ENCODE measurements at places on chromosomes 16 and 17.

DNA sequence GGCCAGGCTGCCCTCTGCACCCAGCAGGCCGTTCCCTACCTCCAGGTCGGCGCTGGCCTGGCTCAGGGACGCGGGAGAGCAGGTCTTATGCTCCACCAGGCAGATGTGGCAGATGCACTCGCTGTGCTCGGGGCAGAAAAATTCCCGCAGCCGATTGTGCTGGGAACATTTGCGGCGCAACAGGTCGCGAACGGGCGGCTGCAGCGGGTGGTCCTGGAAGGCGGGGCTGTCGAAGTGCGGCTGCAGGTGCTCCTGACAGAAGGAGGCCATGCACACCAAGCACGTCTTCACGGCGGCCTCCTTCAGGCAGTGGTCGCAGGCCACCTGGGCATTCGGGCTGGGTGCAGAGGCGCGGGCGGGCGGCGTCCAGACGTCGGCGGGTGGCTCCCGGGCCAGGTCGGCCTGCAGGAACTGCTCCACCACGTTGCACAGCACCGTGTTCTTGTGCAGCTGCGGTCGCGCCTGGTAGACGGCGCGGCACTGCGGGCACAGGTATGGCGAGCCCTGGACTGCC is 439 bp downstream of the TRIM25 start:
- DNase-seq: no peak

GRCh38 chr17:73142872-73143381 is 21.9 kb upstream of the SSTR2 start:
- peak; percentile 47 for DNase-seq

DNA sequence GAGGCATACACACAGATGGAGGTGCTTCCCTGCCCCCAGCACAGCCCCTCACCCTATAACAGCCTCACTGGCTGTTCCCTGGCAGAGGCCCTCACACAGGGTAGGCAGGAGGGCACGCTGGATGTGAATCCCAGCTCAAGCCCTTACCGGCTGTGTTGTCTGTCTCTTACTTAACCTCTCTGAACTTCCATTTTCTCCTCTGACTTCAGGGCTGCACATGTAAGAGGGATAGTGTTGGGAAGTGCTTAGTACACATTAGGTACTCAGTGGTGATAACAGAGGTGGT is 24.6 kb upstream of the EIF1 start:
- DNase-seq: no peak

DNA sequence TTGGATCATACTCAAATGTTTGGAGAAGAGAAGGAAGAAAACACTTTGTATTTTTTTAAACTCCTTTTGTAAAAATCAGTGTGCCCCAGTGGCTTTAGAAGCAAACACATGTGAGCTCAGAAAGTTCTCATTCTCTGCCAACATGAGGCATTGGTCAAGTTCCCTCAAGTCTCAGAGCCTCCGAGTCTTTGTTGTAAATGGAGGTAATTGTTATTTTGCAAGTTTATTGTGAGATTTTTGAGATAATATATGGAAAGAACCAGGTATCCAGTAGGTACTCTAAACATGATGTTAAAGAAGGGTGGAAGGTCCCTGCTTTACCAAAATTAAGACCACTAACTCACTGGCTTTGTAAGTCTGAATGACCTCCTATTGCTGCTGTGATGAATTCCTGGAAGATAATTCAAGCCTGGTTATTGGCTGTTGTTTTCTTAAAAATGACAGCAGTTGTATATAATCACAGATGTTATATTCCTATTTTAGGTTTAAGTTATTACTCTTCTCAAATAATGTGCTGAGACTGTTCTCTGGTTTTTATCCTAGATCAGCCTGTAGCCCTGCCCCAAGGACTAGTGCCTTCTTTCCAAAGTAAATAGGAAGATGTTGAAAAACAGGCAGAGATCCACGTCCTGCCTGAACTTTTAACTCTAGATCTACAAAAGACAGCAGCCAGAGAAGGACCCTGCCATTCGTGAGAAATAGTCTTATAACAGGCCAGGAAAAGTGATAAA is 2.4 kb downstream of the HLF start:
- no peak for DNase-seq

- no peak for DNase-seq
These were observed 3.0 kb downstream of the TRIM47 start for GRCh38 chr17:75875182-75875939.

DNA sequence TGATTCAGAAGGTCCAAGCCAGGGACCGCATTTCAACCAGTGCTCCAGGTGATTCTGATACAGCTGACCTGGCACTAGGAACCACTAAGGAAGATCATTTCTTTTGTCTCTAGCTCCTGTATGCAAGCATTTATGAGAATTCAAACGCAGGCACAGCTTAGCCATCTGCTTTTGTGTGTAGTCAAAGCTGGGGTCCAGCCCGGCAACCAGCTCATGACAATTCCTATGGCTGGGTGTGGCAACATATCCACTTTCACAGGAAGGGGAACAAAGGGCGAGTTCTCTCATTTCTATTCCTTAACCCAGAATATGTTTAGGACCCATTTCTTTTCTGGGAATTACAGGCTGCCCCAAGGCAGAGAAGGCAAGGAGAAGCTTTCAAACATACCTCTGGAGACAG is 27.3 kb upstream of the COG7 start:
- DNase-seq: no peak

GRCh38 chr16:77408607-77409006 is 26.2 kb downstream of the ADAMTS18 start:
- no peak for DNase-seq

DNA sequence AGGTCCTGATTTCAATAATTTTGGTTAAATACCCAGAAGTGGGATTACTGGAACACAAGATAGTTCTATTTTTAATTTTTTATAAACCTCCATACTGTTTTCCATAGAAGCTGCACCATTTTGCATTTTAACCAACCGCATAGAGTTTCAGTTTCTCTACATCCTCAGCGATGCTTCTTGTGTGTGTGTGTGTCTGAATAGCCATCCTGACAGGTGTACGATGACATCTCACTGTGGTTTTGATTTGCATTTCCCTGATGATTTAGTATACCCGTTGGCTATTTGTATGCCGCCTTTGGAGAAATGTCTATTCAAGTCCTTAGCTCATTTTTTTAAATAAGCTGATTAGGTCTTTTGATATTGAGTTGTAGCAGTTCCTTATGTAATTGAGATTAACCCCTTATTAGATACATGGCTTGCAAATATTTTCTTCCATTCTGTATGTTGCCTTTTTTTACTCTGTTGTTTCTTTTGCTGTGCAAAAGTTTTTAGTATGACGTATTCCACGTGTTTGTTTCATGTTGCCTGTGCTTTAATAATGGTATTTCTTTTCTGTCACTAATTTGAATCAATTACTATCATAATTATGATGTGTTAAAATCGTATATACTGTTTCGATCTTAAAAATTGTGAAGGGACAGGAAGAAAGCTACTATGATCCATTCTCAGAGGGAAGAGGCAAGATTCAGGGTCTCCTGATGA is 227.2 kb upstream of the MON1B start:
- no peak for DNase-seq

- no peak for DNase-seq
These were observed 20.1 kb upstream of the BCAR1 start for GRCh38 chr16:75271441-75272096.

GRCh38 chr16:84746231-84746630 is 46.4 kb downstream of the USP10 start:
- no peak for DNase-seq

DNA sequence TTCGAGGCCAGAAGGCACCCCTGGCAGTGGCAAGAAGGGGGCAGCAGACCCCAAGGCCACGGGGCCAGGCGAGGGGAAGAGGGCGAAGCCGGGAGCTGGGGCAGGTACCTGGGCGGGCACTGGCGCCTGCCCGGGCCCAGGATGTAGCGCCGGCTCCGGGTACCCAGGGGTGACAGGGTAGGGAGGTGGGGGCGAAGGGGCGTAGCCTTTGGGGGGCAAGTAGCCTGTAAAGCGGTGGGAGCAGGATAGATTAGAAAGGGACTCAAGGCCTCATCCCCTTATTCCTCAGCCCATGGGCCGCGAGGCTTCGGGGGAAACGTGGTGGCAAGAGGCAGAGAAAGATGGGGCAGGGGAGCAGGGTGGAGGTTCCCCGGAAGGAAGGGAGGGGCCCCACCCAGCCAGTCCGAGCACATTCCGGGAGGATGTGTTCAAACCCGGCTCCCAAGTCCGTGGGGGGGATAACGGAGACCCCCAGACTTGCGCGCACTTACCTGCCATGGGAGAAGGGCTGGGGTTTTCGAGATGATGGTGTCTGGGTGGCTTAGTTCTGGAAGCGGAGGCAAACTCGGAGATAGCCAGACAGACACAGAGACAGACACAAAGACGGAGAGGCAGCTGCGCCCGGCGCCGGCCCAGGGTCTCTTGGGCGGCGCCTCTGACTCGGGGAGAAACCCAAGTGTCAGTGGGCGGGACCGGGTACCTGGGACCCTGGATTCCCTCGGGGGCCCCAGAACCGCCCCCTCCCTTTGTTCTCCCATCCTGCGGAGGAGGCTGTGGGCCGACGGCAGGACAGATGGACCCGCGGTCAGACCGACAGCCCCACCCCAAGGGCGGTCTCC is 493 bp downstream of the PLSCR3 start:
- DNase-seq: peak; percentile 81

DNA sequence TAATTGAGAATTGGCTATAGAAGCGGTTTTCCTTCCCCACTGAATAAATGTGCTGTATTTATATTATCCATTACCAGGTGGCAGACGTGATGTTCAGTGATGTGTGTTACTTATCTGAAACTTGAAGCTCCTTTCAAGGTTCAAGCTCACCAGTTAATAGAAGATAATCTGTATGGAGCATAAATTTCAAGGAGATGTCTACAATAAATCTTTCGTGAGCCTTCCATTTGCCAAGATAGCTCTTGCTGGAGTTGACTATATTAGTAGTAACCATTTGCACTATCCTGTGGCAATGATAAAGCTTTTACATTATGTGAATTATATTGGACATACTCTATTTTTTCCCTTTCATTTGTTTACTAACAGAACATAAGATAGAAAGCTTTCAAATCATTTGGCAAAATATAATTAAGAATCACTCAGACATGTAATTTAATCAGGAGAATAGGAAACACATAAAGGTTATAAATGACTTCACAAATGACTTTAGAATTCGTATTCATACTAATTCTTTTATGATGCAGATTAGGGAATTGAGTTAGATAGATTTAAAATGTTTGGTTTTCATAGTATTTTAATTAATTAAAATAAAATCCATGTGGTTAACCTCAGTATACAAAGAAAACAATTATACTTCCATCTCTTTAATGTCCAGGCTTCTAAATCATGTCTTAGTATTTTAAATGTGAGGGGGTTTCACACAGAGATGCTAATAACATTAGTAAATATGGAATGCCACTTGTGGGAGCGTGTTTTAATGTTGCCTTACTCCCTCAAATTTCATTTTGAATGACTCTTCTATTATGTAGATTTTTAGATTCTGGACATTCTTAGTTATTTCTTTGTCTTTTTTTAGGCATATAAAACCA is 664.4 kb upstream of the CDH8 start:
- DNase-seq: no peak

DNA sequence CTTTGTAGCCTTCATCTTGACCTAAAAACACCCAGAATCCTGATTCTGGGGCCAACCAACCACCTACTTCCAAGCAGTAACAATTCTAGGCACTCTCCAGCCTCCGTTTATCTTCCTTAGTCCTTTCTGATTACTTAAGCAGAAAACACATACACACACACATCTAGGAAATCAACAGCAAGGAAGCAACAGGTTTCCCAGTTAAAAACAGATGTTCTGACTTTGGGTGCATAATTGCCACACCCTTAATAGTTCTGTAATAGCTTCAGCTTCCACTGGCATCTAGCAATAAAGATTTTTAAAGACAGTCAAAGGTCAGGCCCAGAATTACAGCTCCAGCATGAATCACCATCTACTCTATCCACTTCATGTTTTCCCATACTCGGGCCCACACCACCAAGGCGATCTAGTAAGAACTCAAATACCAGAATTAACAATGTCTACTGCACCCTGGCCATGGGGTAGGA is 2.6 kb downstream of the ARHGAP17 start:
- DNase-seq: no peak

DNA sequence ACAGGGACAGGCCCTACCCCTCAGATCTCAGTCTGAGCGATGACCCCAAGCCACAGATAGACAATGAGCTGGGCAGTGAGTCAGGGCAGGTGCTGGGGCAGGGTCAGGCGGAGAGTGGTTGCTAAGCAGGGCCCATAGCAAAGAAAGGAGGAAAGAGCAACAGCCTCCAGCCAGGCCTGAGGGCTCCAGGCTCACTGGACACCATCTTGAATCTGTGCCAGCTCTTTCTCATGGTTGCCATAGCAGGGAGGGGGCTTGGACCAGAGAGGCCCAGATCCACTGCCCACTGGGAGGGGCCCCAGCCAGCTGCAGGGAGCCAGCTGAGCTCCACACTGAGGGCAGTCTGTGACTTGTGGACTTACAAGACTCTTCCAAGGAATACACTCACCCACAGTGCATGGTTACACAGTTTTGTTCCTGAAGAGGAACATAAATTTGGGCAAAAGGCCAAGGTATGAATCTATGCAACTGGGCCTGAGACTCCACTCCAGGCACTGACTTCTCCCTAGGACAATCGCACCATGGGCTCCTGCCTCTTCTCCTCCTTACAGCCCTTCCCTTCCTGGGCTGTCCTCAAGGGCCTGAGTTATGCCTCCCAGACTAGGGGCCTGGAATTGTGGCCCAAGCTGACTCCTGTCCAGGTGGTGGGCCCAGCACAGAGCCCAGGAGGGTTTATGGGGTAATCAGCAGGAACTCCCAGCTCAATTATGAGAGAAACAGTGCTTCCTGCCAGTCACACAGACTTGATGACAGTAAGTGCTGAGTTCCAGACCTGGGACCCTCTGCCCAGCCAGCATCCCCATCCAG is 59.9 kb downstream of the BEAN1 start:
- no peak for DNase-seq
